ENCODE measurements at places on chromosomes 3 and 15. TPM values are rescaled to one million over a fixed set of nuclear protein-coding genes. Genes with fewer than 3 reads are reported as not detected.

Gene UACA
- total RNA-seq: 92.1 TPM

Gene FBLN2
- 43.0 TPM for total RNA-seq

Gene WDR76
- 15.4 TPM for total RNA-seq

Gene CPN2
- not detected for total RNA-seq

Gene GRIP2
- total RNA-seq: not detected

Gene WDR82
- total RNA-seq: 43.0 TPM

Gene ZIC1
- total RNA-seq: 21.7 TPM

Data from subcutaneous preadipocyte (primary cell).